A549 treated with dexamethasone at 1 μM for 4 hours (cell line): ENCODE measurements at places on chromosomes 2 and 18. TPM values are rescaled to one million over a fixed set of nuclear protein-coding genes. Genes with fewer than 3 reads are reported as not detected.

The DOK6 gene
- total RNA-seq = not detected in 5 replicates

The UGT1A5 gene
- total RNA-seq = 0.06 TPM in 1 of 5 replicates, not detected in the others

The CCDC141 gene
- not detected in 5 replicates for total RNA-seq

The PTMA gene
- 1,608 to 1,847 TPM (median 1,725 TPM) in 5 replicates for total RNA-seq

The SPC25 gene
- total RNA-seq = 16.6 to 19.7 TPM (median 18.6 TPM) in 5 replicates

The DTNB gene
- 7.0 to 11.0 TPM (median 9.9 TPM) in 5 replicates for total RNA-seq

The ZNF396 gene
- 0.58 to 0.75 TPM (median 0.64 TPM) in 5 replicates for total RNA-seq

The CNDP1 gene
- total RNA-seq = not detected in 5 replicates

The SERPINB10 gene
- total RNA-seq = not detected in 5 replicates

The CDH2 gene
- 39.4 to 57.6 TPM (median 50.4 TPM) in 5 replicates for total RNA-seq

The DGUOK gene
- total RNA-seq = 153 to 175 TPM (median 158 TPM) in 5 replicates

The ERBB4 gene
- not detected in 5 replicates for total RNA-seq

The SCN9A gene
- 2.2 to 5.0 TPM (median 4.3 TPM) in 5 replicates for total RNA-seq

The TMEM178A gene
- 0.12 to 0.21 TPM (median 0.15 TPM) in 4 of 5 replicates, not detected in the other for total RNA-seq

The SP9 gene
- 1.1 to 2.0 TPM (median 1.8 TPM) in 5 replicates for total RNA-seq

The HNMT gene
- total RNA-seq = 0.41 to 1.1 TPM (median 0.92 TPM) in 5 replicates

The EHBP1 gene
- total RNA-seq = 36.1 to 50.1 TPM (median 45.7 TPM) in 5 replicates

The ANKRD62 gene
- not detected in 5 replicates for total RNA-seq

The SNORC gene
- total RNA-seq = 4.2 to 8.2 TPM (median 6.8 TPM) in 5 replicates

The SLC4A3 gene
- total RNA-seq = 1.9 to 4.0 TPM (median 2.9 TPM) in 5 replicates

The RPRM gene
- 0.05 to 0.11 TPM (median 0.09 TPM) in 3 of 5 replicates, not detected in the others for total RNA-seq

The ZSWIM2 gene
- total RNA-seq = not detected in 5 replicates

The RAB6C gene
- not detected in 5 replicates for total RNA-seq

The INPP5D gene
- total RNA-seq = 0.40 to 0.70 TPM (median 0.62 TPM) in 5 replicates

The FNDC4 gene
- total RNA-seq = 3.8 to 5.3 TPM (median 4.5 TPM) in 5 replicates

The KCTD1 gene
- 32.9 to 44.0 TPM (median 40.8 TPM) in 5 replicates for total RNA-seq

The VWC2L gene
- total RNA-seq = not detected in 5 replicates

The EGR4 gene
- total RNA-seq = 0.09 to 0.27 TPM (median 0.12 TPM) in 5 replicates

The ASAP2 gene
- total RNA-seq = 38.4 to 69.0 TPM (median 64.1 TPM) in 5 replicates

The VSNL1 gene
- not detected in 5 replicates for total RNA-seq

The NMS gene
- not detected in 5 replicates for total RNA-seq

The STARD6 gene
- 0.21 TPM in 1 of 5 replicates, not detected in the others for total RNA-seq

The ALPG gene
- 0.37 to 0.74 TPM (median 0.49 TPM) in 5 replicates for total RNA-seq

The CRYGC gene
- not detected in 5 replicates for total RNA-seq

The GAL3ST2 gene
- total RNA-seq = 0.15 to 0.27 TPM (median 0.25 TPM) in 5 replicates
